ENCODE measurements at places on chromosomes 12 and 14.
A peak's percentile ranks its signal among the peaks of the same experiment; 100 is the strongest.

- H3K4me1 ChIP-seq = peaks cover 44% of the 10 kb centered on the region
- DNase-seq = no peak
- H3K27ac ChIP-seq = peak overlapping the region; percentile 57
- no peaks in the 10 kb centered on the region for H3K27me3 ChIP-seq
- no peak overlapping the region for H3K4me3 ChIP-seq
Measured at GRCh38 chr12:51955702-51956101, 4.2 kb downstream of the ACVR1B start.

- H3K27me3 ChIP-seq = no peaks in the 10 kb centered on the region
- no peaks in the 10 kb centered on the region for H3K36me3 ChIP-seq
- no peak overlapping the region for H3K4me3 ChIP-seq
- H3K27ac ChIP-seq = no peak overlapping the region
- no peaks in the 10 kb centered on the region for H3K4me1 ChIP-seq
- DNase-seq = no peak
Measured at GRCh38 chr12:38477340-38478090, 160.9 kb downstream of the ALG10B start.

- H3K4me3 ChIP-seq = peak overlapping the region; percentile 48
- H3K27ac ChIP-seq = peak overlapping the region; percentile 92
- H3K4me1 ChIP-seq = peaks cover 40% of the 10 kb centered on the region
- H3K36me3 ChIP-seq = no peaks in the 10 kb centered on the region
- peak; percentile 9 for DNase-seq
Measured at GRCh38 chr12:45235087-45236025, 19.5 kb downstream of the ANO6 start.

GRCh38 chr14:31128601-31129526 is 78.7 kb downstream of the HECTD1 start:
- peaks cover 30% of the 10 kb centered on the region for H3K36me3 ChIP-seq
- DNase-seq = no peak
- H3K4me1 ChIP-seq = peaks cover 9% of the 10 kb centered on the region

DNA sequence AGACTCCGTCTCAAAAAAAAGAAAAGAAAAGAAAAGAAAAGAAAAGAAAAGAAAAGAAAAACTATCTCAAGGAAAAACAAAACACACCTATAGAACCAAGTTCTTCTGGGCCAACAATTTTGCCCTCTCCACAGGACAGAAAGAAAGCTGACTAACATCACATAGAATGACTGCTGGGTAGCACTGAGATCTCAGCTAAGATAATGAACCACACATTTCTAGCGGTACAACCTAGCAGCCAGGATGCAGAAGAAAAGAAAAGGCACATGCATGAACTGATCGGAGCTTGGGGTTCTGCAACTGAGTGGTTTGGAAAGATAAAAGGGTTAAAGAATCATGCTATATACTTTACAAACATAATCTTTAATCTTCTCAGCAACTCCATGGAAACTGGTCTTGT is 19.5 kb downstream of the TMED10 start:
- H3K4me3 ChIP-seq = no peak overlapping the region
- peaks cover 35% of the 10 kb centered on the region for H3K4me1 ChIP-seq
- H3K27me3 ChIP-seq = no peaks in the 10 kb centered on the region

GRCh38 chr12:2637371-2637770 is 157.4 kb upstream of the FKBP4 start:
- peaks cover 4% of the 10 kb centered on the region for H3K36me3 ChIP-seq
- no peak for DNase-seq
- H3K4me1 ChIP-seq = peaks cover 33% of the 10 kb centered on the region
- H3K4me3 ChIP-seq = no peak overlapping the region
- no peaks in the 10 kb centered on the region for H3K27me3 ChIP-seq
- peak overlapping the region; percentile 60 for H3K27ac ChIP-seq

- peak; percentile 32 for DNase-seq
- no peaks in the 10 kb centered on the region for H3K36me3 ChIP-seq
- H3K27me3 ChIP-seq = no peaks in the 10 kb centered on the region
- no peaks in the 10 kb centered on the region for H3K4me1 ChIP-seq
Measured at GRCh38 chr12:7219599-7220243, 30.2 kb downstream of the PEX5 start.

DNA sequence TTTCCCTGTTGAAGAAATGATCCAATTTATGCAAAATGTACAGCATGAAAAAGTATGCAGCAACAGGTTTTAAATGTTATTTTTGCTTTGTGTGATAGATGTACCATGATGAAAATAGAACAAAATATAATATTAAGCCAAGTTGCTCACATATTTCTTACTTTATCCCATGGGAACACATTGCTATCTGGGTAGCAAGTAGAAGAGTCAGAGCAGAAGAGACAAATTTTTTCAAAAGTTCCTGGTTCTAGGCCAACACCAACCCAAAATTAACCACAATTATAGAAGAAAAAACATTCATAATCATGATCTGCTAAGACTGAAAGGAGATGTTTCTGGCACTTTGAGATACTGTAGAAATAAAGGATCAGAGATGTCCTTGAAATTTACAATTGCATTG is 79.9 kb upstream of the SYT10 start:
- no peak overlapping the region for H3K27ac ChIP-seq
- H3K27me3 ChIP-seq = no peaks in the 10 kb centered on the region
- no peak overlapping the region for H3K4me3 ChIP-seq
- DNase-seq = no peak
- H3K4me1 ChIP-seq = no peaks in the 10 kb centered on the region
- no peaks in the 10 kb centered on the region for H3K36me3 ChIP-seq

DNA sequence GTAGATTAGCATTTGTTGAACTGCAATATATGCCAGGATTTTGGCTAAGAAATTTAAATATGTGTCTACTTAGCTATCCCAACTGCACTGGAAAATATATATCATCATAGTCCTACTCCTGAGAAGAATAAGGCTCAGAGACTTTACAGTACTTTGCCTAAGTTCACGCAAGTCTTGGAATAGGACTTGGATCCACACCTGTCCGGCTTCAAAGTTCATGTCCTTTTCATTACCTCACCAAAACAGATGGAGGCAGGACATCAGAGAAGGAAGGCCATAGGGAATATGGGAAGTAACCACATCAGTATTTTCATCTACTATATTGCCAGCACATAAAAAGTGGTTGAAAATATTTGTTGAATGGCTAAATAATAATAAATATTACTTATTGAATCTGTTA is 358.5 kb downstream of the PRKD1 start:
- H3K36me3 ChIP-seq = no peaks in the 10 kb centered on the region

DNA sequence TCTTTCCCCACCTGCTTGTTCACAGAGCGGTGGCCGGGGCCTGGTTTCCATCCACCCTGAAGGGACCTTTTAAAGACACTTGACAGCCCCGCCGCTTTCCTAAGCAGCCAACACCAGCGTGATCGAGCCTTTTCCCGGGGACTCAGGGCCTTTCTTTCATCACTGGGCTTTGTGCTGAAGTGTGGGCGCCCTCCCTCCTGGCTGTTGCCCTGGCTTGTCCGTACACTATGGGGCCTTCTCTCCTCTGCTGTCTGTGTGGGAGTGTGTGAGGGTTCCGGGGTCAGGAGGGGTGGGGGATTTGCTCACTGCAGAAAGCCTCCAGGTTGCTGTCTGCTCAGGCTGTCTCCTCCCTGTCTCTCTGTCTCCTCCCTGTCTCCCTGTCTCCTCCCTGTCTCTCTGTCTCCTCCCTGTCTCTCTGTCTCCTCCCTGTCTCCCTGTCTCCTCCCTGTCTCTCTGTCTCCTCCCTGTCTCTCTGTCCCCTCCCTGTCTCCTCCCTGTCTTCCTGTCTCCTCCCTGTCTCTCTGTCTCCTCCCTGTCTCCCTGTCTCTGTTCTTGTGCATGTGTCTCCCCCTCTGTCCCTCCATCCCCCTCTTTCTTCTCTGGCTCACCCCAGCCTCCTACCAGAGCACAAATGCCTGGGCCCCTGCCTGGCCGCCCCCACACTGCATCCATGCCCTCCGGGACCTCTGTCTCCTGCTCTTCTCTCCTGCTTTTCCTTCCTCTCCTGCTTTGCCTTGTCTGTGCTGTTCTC is 64.7 kb downstream of the CCDC92 start:
- no peaks in the 10 kb centered on the region for H3K4me1 ChIP-seq
- DNase-seq = no peak
- no peak overlapping the region for H3K4me3 ChIP-seq

DNA sequence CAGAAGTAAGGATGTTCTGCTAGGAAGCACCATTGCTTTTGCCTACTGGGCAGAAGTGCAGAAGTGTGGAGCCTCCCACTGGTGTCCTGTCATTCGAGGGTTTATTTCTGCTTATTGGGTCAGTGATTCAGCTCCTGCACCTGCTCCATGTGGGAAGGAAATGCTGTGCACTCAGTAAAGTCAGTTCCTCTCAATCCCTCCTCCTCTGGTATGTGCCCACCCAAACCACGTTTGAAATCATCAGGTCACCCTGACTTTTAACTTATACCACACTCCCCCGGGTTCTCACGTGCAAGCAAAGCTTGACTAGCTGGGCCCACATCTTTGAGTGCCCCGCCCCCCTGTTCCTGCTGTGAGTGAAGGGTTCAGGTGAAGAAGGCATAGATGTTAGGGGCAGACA is 223.7 kb downstream of the CHST11 start:
- H3K36me3 ChIP-seq = no peaks in the 10 kb centered on the region
- DNase-seq = no peak
- H3K4me1 ChIP-seq = peaks cover 26% of the 10 kb centered on the region
- H3K27me3 ChIP-seq = no peaks in the 10 kb centered on the region
- H3K27ac ChIP-seq = no peak overlapping the region

DNA sequence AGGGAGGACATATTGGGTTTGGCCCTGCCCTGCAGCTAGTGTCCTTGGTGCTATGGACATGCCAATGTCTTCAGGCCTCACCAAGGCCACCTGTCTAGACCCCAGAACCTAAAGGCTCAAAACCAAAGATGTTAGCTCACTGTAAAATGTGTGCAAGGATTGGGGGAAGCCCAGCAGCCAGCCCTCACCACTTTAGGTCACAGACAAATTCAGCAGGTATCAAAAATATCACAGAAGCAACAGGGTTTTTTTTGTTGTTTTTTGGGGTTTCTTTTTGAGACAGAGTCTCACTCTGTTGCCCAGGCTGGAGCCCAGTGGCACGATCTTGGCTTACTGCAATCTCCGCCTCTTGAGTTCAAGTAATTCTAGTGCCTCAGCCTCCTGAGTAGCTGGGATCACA is 29.0 kb upstream of the NINJ2 start:
- H3K27me3 ChIP-seq = no peaks in the 10 kb centered on the region
- H3K27ac ChIP-seq = no peak overlapping the region
- H3K36me3 ChIP-seq = no peaks in the 10 kb centered on the region
- no peaks in the 10 kb centered on the region for H3K4me1 ChIP-seq
- no peak for DNase-seq

DNA sequence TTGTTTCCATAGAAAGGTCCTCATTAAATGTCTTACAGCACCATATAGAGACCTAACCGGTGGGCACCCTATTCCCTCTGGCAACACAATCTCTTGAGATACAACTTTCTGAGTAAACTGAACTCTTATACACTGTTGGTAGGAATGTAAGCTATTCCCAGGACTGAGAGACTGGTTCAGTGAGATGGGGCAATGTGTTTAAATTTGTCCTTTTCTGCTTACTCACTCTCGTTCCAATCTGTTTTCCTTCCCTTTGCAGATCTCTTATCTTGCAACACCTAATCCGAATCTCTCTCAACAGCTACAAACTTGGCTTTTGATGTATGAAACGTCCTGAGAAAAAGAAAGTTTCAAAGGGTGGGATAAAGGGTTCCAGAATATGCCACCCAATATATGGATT is 26.1 kb upstream of the ETV6 start:
- H3K27ac ChIP-seq = no peak overlapping the region
- no peak overlapping the region for H3K4me3 ChIP-seq
- DNase-seq = no peak
- no peaks in the 10 kb centered on the region for H3K27me3 ChIP-seq
- H3K4me1 ChIP-seq = peaks cover 5% of the 10 kb centered on the region
- H3K36me3 ChIP-seq = no peaks in the 10 kb centered on the region

DNA sequence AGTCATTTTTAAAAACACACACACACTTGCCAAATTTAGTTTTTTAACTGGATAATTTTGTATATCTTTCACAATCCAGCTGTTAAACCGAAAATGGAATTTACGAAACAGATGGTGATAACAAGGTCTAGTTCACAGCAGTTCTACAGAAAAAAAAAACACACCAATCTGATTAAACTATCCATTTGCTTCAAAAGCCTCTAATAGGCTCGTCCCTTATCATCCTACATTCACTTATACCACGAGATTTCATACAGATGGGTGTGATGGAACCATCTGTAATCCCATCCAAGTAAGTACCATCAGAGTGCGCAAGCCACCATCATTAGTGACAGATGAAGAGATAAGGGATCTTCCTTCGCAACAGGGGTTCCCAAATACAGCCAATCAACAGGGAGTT is 20.1 kb downstream of the GCH1 start:
- peaks cover 12% of the 10 kb centered on the region for H3K4me1 ChIP-seq
- peak overlapping the region; percentile 69 for H3K27ac ChIP-seq
- no peak for DNase-seq
- H3K27me3 ChIP-seq = no peaks in the 10 kb centered on the region

- DNase-seq = no peak
- no peaks in the 10 kb centered on the region for H3K27me3 ChIP-seq
- H3K4me1 ChIP-seq = no peaks in the 10 kb centered on the region
- no peak overlapping the region for H3K4me3 ChIP-seq
Measured at GRCh38 chr14:24122898-24123297, 7.6 kb upstream of the FITM1 start.

GRCh38 chr12:49456131-49456679 is 82.6 kb upstream of the KCNH3 start:
- H3K27me3 ChIP-seq = no peaks in the 10 kb centered on the region
- H3K4me1 ChIP-seq = no peaks in the 10 kb centered on the region
- H3K27ac ChIP-seq = no peak overlapping the region
- no peak overlapping the region for H3K4me3 ChIP-seq

GRCh38 chr12:77218278-77218677 is 152.9 kb upstream of the E2F7 start:
- H3K4me3 ChIP-seq = no peak overlapping the region
- H3K27me3 ChIP-seq = no peaks in the 10 kb centered on the region
- no peak for DNase-seq
- H3K36me3 ChIP-seq = no peaks in the 10 kb centered on the region

- no peak overlapping the region for H3K27ac ChIP-seq
- H3K4me3 ChIP-seq = no peak overlapping the region
- H3K27me3 ChIP-seq = no peaks in the 10 kb centered on the region
- no peak for DNase-seq
- peaks cover 9% of the 10 kb centered on the region for H3K4me1 ChIP-seq
Measured at GRCh38 chr12:49970658-49971057, 2.1 kb upstream of the AQP6 start.
